ENCODE measurements at places on chromosomes 7 and 10.
A peak's percentile ranks its signal among the peaks of the same experiment; 100 is the strongest.

DNA sequence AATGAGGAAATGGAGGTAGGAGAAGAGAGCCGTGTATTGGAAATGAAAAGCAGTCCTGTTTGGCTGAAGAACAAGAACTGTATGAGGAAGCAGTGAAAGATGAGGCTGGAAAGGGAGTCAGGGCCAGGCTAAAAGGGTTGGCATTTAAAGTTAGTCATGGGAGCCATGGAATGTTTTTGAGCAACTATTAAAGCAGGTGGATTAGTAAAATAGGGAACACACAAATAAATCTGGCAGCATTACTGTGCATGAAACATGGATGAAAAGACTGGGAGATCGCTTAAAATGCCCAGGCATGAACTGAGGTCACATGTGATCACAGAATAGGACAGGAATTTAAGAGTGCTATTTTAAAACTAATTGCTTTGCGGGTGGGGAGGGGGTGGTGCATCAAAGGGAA, 1.4 kb upstream of the IFRD1 start:
- no peaks in the 10 kb centered on the region for H3K27me3 ChIP-seq
- peaks cover 42% of the 10 kb centered on the region for H3K4me1 ChIP-seq
- H3K27ac ChIP-seq: peak overlapping the region; percentile 0
- no peaks in the 10 kb centered on the region for H3K36me3 ChIP-seq

DNA sequence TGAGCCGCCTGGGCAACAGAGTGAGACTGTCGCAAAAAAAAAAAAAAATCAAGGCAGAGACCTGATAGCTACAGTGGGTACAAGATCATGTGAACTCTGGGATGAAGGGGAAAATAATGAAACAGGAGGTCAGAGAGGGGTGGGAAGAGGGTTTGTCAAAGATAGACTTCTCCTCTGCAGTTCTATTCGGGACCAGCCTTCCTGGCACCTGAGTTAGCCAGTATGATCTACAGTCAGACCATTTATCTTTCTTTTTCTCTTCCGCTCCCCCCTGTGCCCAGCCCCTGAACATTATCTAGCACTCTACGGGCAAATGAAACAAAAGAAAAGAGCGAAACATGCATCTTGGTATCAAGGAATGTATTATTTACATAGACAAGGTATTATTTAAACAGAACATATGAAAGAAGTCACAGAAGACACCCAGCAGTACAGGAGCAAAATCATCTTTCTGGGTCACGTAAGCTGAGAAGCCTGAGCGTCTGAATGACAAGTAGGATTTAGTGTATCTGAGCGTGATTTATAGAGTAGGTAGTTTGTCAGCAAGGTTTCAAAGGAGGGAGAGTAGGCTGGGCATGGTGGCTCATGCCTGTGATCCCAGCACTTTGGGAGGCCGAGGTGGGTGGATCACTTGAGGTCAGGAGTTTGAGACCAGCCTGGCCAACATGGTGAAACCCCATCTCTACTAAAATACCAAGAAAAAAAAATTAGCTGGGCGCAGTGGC, 109.0 kb downstream of the PRKCQ start:
- peaks cover 54% of the 10 kb centered on the region for H3K4me1 ChIP-seq
- H3K4me3 ChIP-seq: no peak overlapping the region
- no peak overlapping the region for H3K27ac ChIP-seq
- DNase-seq: no peak
- peaks cover 32% of the 10 kb centered on the region for H3K36me3 ChIP-seq

- peaks cover 51% of the 10 kb centered on the region for H3K4me1 ChIP-seq
- H3K27ac ChIP-seq: no peak overlapping the region
- no peaks in the 10 kb centered on the region for H3K36me3 ChIP-seq
- H3K4me3 ChIP-seq: no peak overlapping the region
Observed at GRCh38 chr10:79246606-79247275, 100.5 kb upstream of the PPIF start.

DNA sequence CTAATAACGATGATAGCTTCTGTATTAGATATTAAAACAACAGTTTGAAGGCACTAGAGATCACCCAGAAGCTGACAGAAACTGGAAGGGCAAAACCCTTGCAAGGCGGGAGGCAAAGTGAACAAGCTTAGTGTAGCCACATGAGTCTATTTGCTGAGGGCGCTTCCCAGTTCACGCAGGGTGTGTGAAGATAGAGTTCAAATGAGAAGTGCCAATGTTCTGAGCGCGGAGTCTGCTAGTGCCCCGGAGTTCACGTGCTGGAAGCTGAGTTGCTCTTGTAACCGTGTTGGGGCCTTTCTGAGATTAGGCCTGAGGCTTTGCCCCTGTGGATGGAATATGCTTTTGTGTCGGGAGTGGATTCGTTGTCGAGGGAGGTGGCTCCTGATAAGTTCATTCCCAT, 16.6 kb upstream of the GTPBP4 start:
- no peak overlapping the region for H3K27ac ChIP-seq
- no peak for DNase-seq
- peaks cover 13% of the 10 kb centered on the region for H3K36me3 ChIP-seq

- no peaks in the 10 kb centered on the region for H3K4me1 ChIP-seq
- no peak overlapping the region for H3K4me3 ChIP-seq
- no peaks in the 10 kb centered on the region for H3K36me3 ChIP-seq
- peaks cover 4% of the 10 kb centered on the region for H3K27me3 ChIP-seq
Observed at GRCh38 chr10:67487199-67487598, 208.8 kb downstream of the CTNNA3 start.

DNA sequence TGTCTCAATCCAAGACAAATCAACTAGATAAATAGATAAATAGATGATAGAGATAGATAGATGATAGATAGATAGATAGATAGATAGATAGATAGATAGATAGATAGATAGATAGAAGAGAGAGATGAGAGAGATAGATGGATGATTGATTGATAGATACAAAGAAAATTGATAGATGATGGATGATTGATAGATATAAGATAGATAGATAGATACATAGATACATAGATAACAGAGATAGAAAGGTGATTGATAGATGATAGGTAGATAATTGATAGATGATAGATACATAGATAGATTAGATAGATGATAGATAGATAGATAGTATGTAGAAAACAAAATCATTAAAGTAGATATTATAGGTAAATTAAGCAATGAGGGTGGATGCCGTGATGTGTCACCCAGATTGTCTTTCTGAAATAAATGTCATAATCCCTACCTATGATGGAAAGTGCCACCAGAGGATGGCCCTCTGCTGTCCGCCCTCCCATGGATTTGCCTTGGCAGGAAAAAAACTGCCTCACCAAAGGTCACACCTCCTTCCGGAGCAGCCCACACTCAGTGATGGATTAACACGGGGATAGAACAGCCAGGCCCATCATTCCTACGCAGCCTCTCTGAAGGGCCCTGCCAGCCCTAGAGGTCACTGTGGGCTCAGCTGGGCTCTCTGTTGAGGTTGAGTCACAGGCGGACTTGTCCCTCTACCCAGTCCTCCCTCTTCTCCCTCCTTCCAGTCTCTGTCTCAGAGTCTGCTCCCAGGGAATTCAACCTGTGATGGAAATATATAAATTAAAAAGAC, 50.8 kb downstream of the KCNH2 start:
- peaks cover 11% of the 10 kb centered on the region for H3K27me3 ChIP-seq
- H3K4me3 ChIP-seq: no peak overlapping the region
- H3K27ac ChIP-seq: no peak overlapping the region
- peaks cover 19% of the 10 kb centered on the region for H3K4me1 ChIP-seq
- no peaks in the 10 kb centered on the region for H3K36me3 ChIP-seq

GRCh38 chr10:70761031-70761601, 24.1 kb downstream of the TBATA start:
- peaks cover 4% of the 10 kb centered on the region for H3K36me3 ChIP-seq
- H3K27me3 ChIP-seq: peaks cover 17% of the 10 kb centered on the region
- no peak overlapping the region for H3K4me3 ChIP-seq
- no peak overlapping the region for H3K27ac ChIP-seq
- H3K4me1 ChIP-seq: peaks cover 19% of the 10 kb centered on the region

GRCh38 chr10:32327364-32327691, 19.6 kb downstream of the EPC1 start:
- H3K27me3 ChIP-seq: no peaks in the 10 kb centered on the region
- no peak overlapping the region for H3K4me3 ChIP-seq
- H3K27ac ChIP-seq: peak overlapping the region; percentile 11
- peaks cover 38% of the 10 kb centered on the region for H3K4me1 ChIP-seq

GRCh38 chr7:63899691-63900393, 98.8 kb upstream of the ZNF722 start:
- no peaks in the 10 kb centered on the region for H3K27me3 ChIP-seq
- no peak overlapping the region for H3K27ac ChIP-seq
- no peak overlapping the region for H3K4me3 ChIP-seq
- H3K36me3 ChIP-seq: no peaks in the 10 kb centered on the region
- no peaks in the 10 kb centered on the region for H3K4me1 ChIP-seq

- peak overlapping the region; percentile 90 for H3K27ac ChIP-seq
- peaks cover 49% of the 10 kb centered on the region for H3K4me1 ChIP-seq
Observed at GRCh38 chr7:31027161-31027965, 24.7 kb upstream of the ADCYAP1R1 start.

DNA sequence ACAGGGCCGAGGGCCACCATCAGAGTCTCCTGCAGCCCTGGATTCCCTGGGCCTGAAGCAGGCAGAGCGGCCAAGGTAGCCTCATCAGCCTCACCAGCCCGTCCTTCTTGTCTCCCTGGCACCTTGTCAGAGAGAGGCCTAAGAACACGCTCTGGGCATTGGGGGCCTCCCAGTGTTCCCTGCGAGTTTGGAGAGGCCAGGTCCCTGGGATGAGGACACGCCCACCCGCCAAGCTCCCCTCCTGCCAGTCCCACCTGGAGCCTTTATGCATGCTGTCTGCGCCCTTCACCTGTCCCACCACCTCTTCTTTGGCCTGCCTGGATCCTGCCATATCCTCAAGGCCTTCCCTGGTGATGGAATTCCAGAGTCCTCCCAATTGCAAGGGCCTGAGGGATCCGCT, 69.2 kb downstream of the LHPP start:
- no peak overlapping the region for H3K4me3 ChIP-seq
- DNase-seq: no peak
- no peak overlapping the region for H3K27ac ChIP-seq
- H3K36me3 ChIP-seq: no peaks in the 10 kb centered on the region
- peaks cover 3% of the 10 kb centered on the region for H3K27me3 ChIP-seq
- peaks cover 19% of the 10 kb centered on the region for H3K4me1 ChIP-seq

GRCh38 chr7:149304006-149304405, 42.0 kb downstream of the ZNF783 start:
- H3K27me3 ChIP-seq: peaks cover 8% of the 10 kb centered on the region

DNA sequence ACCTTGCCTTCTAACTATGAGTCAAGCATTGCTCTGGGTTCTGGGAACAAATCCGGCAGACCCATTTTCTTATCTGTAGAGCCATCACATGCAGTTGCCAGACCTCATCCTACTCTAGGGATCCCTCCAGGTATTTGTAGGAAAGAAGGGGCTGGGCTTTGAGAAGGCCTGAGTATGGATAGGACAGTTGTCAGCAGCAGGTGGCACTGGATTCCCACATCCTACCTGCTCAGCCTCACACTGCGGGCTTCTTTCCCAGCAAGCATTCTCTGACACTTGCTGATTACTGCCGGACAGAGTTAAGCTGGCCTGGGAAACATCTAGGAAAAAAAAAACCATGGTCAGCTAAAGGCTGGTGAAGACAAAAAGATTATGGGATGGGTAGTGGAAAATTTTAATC, 224.1 kb downstream of the CCSER2 start:
- no peak for DNase-seq
- H3K36me3 ChIP-seq: no peaks in the 10 kb centered on the region
- no peaks in the 10 kb centered on the region for H3K4me1 ChIP-seq
- no peak overlapping the region for H3K27ac ChIP-seq
- no peak overlapping the region for H3K4me3 ChIP-seq

DNA sequence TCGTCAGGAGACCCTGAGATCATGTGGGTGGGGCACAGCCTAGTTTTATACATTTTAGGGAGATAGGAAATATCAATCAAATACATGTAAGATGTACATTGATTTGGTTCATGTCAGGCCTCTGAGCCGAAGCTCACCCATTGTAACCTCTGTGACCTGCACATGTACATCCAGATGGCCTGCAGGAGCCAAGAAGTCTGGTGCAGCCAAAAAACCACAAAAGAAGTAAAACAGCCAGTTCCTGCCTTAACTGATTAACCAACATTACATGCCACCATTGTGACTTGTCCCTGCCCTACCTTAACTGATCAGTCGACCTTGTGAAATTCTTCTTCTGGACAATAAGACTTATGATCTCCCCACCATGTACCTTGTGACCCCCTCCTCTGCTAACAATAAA, 16.0 kb upstream of the LRRC61 start:
- H3K4me1 ChIP-seq: peaks cover 10% of the 10 kb centered on the region
- H3K27ac ChIP-seq: no peak overlapping the region
- DNase-seq: no peak
- H3K4me3 ChIP-seq: no peak overlapping the region

DNA sequence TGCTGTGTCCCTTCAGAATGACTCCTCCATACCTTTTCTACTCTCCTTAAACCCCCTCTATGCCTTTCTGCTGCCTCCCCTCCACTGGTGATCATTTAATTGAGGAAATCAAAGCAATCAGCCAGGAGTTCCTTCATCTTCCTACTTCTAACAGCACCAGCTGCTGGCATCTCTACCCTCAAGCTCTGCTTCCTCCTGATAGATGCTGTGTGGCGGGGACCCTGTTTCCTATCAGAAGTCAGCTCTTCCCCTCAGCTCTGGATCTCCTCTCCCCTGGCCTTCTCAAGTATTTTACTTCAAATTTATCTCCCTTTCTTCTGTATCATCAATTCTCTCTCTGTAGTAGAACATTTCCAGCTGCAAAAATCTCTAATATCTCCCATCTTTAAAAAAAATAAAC, 183.7 kb downstream of the ELMO1 start:
- no peaks in the 10 kb centered on the region for H3K4me1 ChIP-seq
- H3K27ac ChIP-seq: no peak overlapping the region
- DNase-seq: no peak
- no peaks in the 10 kb centered on the region for H3K36me3 ChIP-seq

GRCh38 chr10:113301342-113301984, 251.4 kb upstream of the HABP2 start:
- peaks cover 7% of the 10 kb centered on the region for H3K4me1 ChIP-seq
- DNase-seq: no peak
- no peak overlapping the region for H3K27ac ChIP-seq
- H3K4me3 ChIP-seq: no peak overlapping the region
- no peaks in the 10 kb centered on the region for H3K36me3 ChIP-seq
- peaks cover 9% of the 10 kb centered on the region for H3K27me3 ChIP-seq

GRCh38 chr7:73822319-73823173, 8.2 kb upstream of the CLDN4 start:
- peaks cover 47% of the 10 kb centered on the region for H3K4me1 ChIP-seq
- peak overlapping the region; percentile 12 for H3K4me3 ChIP-seq
- peaks cover 13% of the 10 kb centered on the region for H3K27me3 ChIP-seq
- DNase-seq: peak; percentile 58
